CD4-positive, alpha-beta T cell treated with Interleukin-10 for 1 hour (primary cell): ENCODE measurements at places on chromosomes 6 and 20.

DNA sequence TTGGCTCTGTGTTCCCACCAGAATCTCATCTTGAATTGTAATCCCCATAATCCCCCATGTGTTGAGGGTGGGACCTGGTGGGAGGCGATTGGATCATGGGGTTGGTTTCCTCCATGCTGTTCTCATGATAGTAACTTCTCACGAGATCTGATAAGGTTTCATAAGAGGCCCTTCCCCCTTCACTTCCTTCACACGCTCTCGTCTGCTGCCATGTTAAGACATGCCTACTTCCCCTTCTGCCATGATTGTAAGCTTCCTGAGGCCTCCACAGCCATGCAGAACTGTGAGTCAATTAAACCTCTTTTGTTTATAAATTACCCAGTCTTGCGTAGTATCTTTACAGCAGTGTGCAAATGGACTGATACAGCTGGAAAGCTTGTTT, 90.0 kb downstream of the ELOVL5 start:
- no peak for DNase-seq

GRCh38 chr6:84150705-84151104, 76.7 kb downstream of the CEP162 start:
- no peak for DNase-seq

- no peak for DNase-seq
Observed at GRCh38 chr6:13479971-13480434, 7.4 kb downstream of the GFOD1 start.

GRCh38 chr6:56046576-56046975, 171.2 kb upstream of the BMP5 start:
- peak; percentile 4 for DNase-seq

DNA sequence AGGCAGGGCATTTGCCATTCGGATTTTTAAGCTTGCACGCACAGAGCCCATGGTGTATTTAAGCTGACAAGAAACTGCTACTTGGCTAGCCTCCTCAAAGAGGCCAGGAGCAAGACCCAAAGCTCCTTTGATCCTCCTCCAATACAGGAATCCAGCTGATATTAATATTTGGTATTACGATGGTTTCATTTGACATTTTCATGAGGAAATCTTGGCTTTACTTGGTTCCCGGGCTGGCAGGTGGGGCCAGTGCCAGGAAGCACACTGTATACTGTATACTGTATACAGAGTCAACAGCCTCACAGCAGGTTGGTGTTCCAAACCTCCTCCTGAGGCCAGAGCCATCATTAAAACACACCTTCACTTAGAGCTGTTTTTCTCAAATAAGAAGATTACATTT, 138.2 kb upstream of the ARMC2 start:
- no peak for DNase-seq

DNA sequence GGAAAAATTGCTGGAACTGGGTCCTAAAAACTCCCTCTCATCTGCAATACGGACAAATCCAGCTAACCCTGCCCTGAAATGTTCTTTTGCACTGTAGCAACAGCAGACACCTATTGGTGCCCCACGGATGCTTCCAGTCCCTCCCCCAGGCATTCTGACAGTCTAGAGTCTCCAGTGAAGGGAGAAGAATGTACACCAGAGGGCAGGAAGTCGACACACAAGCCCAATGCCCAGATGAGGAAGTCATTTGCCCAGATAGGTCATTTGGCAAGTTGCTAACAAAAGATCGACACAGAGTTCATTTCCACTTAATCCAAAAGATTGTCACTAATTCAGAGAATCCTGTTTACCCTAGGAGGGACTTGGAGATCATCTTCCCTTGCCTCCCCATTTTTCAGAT, 293.0 kb upstream of the PRDM1 start:
- DNase-seq, result peak; percentile 45

- peak; percentile 33 for DNase-seq
Observed at GRCh38 chr6:107735906-107736635, 88.0 kb downstream of the SCML4 start.

- no peak for DNase-seq
Observed at GRCh38 chr6:4895971-4896370, 107.9 kb downstream of the RPP40 start.

DNA sequence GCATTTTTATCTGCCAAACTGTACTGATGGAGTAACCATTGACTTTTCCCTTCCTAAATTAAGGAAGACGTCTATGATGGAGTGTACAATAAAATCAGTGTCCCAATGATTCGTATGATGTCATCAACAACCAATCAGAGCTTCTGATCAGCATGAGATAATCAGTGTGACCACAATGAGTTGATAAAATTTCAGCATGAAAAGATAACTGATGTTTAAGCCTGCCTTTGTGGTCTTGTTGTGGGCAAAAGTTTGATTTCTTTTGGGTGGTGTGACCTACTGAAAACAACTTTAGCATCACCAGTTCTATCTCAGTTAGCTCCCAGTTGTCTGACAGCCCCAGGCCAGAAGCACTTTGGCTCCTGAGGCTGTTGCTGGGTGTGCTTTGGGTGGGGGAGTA, 3.3 kb downstream of the PCIF1 start:
- DNase-seq, result peak; percentile 31

DNA sequence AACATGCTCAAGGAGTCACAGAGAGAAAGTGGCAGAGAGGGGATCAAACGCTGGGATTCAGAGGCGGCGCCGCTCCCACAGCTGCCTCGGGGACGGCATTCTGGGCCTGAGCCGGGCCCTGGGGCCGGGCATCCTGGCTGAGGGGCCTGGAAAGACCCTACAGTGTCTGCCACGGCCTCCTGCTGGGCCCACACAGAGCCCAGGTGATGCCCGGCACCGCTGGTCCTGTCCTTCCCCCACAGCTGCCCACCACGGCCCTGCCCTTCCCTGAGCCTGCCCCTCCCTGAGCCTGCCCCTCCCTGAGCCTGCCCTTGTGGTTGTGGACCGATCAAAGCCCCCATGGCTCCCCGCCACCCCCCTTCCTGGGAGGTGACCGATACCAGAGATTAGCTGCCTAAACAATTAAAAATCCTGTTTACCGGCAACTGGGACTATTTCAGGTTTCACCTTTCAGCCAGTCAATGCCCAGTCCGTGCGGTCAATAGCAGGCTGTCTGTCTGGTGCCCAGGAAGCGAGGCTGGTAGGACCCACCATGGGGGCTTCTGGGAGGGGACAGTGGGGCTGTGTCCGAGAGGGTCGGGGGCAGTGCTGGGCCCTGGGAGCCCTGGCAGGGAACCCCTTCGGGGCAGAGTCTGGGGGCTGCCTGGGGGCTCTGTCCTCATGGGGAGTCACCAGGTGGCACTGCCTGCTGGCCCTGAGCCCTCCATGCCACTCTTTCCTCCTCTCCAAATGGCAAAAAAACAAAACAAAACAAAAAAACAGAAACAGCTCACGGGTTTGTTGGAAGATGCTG, 55.4 kb upstream of the GATA5 start:
- DNase-seq, result no peak

DNA sequence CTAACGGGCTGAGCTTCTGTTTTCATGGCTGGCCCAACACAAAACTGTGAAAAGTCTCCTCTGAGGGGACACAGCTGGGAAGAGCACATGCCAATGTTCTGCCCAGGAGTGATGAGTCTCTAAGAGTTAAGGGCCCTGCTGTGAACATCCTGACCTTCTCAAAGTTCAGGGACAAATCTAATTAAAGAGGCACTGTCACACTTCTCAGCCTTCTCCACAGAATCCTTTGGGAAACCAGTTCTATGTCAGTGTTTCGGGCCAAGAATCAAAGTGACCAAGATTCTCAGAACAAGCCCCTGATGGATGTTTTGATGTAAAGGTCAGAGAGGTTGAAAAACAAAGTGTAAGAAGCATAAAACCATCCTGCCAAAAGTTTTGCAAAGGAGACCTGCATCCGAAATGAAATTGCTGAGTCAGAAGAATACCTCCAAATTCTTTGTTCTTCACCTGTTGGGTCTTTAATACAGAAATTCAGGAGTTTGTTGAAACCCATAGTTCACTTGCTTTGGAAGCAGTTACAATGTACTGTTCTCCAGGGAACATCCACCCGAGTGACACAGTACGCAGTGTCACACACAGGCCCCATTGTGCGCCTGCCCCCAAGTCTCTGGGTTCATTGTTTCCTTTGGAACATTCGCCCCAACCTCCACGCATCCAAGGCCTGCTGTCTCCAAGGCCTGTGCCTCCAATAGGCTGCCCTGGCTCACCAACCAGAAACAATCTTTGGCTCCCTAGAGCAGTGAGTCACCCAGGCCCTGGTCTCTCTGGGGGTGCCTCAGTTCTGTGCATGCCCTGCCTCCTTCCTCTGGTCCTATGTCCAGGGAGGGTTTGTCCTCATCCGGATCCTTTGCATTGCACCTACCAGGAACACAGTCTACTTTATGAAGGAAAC, 65.5 kb upstream of the QKI start:
- no peak for DNase-seq

DNA sequence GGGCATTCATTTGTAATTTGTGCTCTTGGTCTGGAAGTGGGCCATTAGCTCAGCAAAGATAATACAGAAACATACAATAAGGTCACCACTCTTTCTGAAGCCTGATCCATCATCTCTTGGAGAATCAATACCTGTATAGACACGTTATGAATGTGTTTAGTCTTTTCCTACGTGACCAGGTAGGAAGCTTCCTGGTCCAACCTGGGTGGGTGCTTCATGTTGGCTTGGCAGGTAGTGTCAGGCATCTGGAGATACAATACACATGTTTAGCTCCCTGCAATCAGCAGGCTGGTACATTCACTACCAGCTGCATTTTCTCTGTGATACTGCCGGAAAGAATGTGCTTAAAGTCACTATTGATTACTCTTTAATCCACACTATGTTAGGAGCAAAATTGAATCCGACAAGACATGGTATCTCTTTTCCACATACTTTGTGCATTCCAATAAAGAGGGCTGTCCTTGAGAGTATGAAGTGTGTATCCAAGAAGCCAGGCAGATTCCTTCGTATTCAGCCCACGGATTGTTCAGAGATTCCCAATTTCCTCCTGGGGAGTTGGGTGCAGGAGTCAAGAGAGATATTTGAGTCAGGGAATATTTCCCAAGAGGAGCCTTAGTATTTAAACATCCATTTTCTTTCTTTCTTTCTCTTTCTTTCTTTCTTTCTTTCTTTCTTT, 49.9 kb upstream of the RANBP9 start:
- no peak for DNase-seq

GRCh38 chr6:157198425-157199279, 124.7 kb downstream of the TMEM242 start:
- DNase-seq, result no peak

- DNase-seq, result no peak
Observed at GRCh38 chr20:57840066-57840465, 130.3 kb upstream of the PMEPA1 start.

GRCh38 chr20:35883778-35884540, 70.3 kb downstream of the SCAND1 start:
- peak; percentile 72 for DNase-seq

GRCh38 chr6:157274471-157275226, 48.7 kb downstream of the TMEM242 start:
- peak; percentile 83 for DNase-seq

DNA sequence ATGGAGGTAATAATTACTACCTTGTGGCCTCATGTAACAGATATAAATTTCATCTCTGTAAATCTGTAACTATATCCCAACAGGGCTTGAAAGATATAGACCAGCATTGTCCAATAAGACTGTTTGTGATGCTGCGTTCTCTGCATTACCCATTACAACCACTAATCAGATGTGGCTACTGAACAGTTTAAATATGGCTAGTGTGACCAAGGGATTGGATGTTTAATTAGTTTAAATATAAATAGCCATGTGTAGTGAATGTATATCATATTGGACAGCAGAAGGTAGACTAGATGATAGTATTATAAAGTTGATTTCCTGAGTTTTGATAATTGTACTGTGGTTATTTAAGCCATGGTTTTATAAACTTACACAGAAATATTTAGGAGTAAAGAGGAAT, 27.8 kb upstream of the JAG1 start:
- no peak for DNase-seq

DNA sequence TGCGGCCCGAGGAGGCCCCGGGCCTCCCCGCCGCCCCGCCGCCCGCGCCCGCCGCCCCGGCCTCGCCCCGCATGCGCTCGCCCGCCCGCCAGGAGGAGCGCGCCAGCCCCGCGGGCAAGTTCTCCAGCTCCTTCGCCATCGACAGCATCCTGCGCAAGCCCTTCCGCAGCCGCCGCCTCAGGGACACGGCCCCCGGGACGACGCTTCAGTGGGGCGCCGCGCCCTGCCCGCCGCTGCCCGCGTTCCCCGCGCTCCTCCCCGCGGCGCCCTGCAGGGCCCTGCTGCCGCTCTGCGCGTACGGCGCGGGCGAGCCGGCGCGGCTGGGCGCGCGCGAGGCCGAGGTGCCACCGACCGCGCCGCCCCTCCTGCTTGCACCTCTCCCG, 1.5 kb downstream of the FOXQ1 start:
- DNase-seq, result no peak

DNA sequence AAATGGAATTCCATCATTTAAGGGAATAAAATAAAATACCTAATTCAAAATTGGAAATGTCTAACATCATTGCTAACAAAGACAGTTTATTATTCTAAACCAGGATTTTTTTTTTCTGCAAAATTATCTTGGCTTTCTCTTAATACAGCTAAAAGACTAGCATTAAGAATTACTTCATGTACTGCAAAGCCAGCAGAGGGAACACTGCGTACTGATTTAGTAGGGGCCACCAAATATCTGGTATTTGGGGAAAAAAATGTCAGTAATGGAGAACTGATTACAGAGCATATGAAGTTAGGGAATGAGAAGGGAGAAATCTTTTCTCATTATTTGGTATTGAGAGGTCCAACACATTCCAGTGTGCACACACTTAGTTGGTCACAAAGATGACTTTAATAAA, 3.2 kb upstream of the SOX4 start:
- DNase-seq, result no peak

- no peak for DNase-seq
Observed at GRCh38 chr6:154579485-154579884, 69.0 kb upstream of the CNKSR3 start.

DNA sequence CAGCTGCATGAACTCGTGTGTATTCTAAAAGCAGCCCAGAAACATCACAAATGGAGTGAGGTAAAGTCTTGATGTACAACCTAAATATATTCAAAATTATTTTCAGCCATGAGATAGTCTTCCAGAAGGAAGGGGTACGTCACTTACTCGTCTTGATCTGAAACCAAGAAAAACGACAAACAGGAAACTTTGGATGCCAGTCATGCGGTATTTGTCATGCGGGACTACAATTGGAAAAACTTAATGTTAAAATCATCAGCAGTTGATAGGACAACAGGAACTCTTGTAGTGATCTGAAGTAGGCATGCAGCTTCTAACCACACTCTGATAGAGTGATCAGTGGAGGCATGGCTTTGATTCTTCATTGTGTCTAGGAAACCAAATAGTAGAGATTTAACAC, 29.7 kb downstream of the FAM217A start:
- DNase-seq, result no peak
